Fibroblast of villous mesenchyme (primary cell): ENCODE measurements at places on chromosomes 16 and 17.

- DNase-seq, result no peak
These were observed 4.0 kb downstream of the BAIAP3 start for GRCh38 chr16:1337486-1337885.

DNA sequence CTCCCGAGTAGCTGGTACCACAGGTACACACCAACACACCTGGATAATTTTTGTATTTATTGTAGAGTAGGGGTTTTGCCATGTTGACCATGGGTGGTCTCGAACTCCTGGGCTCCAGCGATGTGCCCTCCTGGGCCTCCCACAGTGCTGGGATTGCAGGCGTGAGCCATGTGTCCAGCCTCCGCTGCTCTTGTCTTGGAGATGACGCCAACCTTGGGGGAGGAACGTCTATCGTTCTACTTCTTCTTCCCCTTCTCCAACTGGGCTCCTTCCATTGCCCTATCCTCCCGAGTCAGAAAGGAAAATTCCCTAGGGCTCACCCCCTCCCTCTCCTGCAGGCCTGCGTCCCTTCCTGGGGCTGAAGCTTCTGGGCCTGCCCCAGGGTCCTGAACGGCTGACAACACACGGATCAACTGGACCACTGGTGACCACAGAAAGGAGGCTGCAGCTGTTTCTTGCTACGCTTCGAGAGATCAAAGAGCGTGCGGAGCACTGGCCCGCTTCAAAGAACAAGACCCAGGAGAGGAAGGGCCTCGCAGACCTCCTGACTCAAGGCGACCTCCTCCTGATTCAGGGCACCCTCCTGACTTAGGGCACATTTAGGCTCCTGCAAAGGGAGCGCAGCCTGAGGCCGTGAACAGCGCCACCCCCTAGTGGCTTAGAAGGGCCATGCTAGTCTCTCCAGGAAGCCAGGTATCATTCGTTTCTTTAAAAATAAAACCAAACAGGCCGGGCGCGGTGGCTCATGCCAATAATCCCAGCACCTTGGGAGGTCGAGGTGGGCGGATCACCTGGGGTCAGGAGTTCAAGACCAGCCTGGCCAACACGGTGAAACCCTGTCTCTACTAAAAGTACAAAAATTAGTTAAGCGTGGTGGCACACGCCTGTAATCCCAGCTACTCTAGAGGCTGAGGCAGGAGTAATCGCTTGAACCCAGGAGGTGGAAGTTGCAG is 48.5 kb upstream of the HELZ start:
- DNase-seq, result peak; percentile 64

DNA sequence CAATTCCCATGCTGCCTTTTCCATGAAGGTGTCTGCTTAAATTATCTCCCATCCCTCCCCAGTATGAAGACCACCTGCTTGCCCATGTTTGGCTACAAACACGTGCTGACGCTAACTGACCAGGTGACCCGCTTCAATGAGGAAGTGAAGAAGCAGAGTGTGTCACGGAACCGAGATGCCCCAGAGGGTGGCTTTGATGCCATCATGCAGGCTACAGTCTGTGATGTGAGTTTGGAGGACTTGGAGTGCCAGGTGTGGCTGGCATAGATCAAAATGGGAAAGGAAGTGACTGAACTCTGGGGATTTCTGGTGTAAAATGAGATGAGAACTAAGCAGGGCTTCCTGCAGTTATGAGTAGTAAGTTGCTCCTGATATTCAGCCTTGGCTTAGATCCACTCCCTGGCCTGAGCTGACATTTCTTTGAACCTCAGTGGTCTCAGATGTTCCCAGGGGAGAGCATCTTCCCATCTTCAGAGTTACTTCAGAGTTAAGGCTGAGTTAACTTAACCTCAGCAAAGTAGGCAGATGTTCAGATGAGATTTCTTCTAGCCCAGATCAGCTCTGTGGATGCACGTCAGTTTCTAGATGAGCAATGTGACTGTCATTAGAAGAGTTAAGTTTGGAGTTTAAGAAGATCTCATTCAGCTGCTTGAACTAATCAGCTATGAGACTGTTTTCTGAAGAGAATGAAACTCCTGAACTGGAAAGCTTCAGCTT is 32.7 kb downstream of the ITGB3 start:
- DNase-seq, result no peak

- peak; percentile 26 for DNase-seq
These were observed 19.6 kb upstream of the CEP20 start for GRCh38 chr16:15907863-15908478.

DNA sequence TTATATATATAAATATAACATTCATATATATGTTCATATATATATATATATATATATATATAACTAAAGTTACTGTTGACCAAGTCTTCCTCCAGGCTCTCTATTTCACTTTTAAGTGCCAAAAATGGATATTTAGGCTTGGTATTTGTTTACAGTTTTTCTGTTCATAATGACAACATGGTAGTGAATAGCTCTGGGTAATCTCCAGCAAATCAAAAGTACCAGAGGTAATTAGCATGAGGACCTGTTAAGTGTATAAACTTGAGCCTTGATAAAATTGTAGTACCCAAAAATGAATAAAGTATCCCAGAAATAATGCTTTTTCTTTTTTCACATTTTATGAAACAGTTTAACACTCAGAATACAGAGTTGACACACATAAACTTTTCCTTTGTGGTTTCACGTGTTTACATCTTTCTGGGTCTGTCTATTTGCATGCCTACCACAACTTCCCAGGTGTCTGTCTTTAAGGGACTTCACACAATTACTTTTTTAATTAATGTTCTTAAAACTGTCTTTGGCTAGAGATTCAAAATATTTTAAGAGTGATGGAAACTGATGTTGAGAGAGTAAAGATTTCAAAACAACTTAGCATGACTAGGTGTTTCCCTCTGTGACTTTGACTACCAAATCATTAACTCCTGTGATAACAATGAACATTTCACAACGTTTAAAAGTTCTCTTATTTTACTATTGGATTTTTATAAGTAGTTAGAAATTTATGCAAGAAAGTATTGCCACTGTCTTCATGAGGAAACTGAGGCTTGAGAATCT is 47.9 kb downstream of the RABEP1 start:
- peak; percentile 57 for DNase-seq

GRCh38 chr16:29806099-29806579 is at the start of gene MAZ:
Gene MAZ (plus strand): TSS chr16:29806529. CDS start chr16:29806702, 173 bp downstream.
- peak; percentile 93 for DNase-seq

GRCh38 chr17:75776386-75777295 is 8.0 kb upstream of the UNK start:
- DNase-seq, result no peak

DNA sequence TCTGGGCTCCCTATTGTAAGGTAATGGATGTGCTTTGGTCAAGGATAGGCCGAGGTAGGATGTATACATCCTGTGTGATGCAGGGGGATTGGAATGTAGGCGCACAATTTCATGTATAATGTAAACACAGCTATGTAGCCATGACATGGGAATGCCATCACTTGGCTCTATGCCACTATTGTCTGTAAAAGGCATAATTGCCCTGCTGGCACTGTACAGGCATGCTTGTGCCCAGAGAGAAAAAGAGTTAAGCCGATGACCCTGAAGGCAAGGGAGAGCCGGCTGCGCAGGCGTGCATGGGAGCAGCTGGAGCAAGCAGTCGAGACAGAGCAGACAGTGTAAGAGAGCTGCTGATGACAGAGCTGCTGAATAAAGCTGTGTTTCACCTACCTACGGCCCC is 212.5 kb upstream of the CPHXL start:
- DNase-seq, result no peak

- no peak for DNase-seq
These were observed 26.9 kb downstream of the CPSF4L start for GRCh38 chr17:73234736-73235135.

DNA sequence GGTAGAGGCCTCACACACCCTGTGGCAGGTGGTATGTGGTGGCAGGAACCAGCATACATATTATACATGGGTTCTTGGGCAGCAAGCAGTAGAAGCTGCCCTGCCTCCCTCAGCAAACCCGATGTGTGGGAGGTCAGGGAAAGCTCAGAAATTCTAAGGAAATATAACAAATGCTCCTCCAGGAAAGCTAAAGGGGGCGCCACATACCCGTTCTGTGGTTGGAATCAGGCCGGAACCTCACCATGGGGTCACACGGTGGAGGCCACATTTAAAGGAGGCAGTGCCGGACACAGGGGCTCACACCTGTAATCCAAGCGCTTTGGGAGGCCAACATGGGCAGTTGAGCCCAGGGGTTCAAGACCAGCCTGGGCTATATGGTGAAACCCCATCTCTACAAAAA is 12.4 kb upstream of the KATNB1 start:
- peak; percentile 18 for DNase-seq

DNA sequence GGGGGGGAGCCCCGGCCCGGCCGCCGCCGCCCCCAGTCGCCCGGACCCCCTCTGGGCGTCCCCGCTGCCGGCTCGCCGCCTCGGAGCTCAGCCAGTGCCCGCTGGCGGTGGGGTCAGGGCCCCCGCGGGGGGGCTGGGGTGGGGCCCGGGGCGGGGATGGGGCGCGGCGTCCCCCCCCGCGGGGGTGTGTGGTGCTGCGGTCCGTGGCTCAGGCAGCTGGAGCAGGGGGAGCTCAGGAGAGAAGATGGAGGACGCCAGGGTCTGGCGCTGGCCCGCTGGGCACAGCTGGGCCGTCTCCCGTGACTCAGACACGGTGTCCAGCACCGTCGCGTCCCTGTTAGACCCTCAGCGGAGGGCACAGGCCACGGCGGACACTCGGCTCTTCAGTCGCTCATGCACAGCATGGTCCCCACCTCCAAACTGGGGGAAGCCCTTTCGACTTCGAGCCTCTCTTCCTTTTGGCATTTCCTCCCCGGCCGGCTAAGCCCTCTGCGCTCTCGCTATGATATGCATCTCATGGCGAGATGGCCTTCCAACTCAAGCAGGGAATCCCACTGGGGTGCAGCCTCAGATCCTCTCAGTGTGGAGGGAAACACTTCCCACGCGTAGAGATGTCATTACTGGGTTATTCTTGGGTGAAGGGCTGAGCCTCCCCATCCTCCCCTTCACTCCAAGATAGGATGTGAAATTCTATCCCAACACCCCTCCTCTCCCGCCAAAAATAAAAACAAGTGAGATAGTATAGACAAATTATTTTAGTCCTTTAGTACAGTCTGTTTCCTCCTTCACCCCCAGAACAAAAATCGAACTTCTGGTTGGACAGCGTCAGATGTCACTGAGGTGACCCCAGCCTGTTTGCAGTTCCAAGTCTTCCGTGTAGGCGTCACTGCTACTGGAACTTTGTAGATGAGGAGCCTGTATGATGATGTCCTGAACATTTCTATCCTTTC is 522 bp upstream of the VEZF1 start:
- DNase-seq, result peak; percentile 71

DNA sequence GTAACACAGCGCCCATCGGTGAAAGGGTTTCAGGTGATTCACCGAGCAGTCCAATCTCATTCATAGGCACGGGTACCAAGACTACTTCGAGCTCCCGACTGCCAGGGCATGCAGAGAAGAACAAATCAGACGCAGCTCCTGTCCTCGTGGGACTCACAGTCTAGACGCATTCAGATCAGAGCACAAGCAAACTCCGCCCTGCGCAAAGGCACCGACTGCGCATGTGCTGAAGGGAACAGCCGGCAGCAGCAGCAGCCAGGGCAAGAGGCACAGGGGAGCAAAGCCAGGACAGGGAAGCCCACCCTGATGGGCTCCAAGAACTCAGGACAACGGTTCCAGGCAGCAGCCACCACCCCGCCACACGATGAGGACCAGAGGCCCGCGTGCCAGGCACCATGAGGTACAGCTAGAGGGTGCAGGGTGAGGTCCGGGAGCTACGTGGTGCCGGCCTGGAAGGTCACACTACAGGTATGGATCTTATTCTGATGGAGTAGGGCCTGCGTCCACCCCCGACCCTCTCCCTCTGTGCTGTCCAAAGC is 315.7 kb downstream of the FOXL1 start:
- DNase-seq, result no peak

- peak; percentile 11 for DNase-seq
These were observed 1.1 kb downstream of the CREBBP start for GRCh38 chr16:3879258-3879886.

DNA sequence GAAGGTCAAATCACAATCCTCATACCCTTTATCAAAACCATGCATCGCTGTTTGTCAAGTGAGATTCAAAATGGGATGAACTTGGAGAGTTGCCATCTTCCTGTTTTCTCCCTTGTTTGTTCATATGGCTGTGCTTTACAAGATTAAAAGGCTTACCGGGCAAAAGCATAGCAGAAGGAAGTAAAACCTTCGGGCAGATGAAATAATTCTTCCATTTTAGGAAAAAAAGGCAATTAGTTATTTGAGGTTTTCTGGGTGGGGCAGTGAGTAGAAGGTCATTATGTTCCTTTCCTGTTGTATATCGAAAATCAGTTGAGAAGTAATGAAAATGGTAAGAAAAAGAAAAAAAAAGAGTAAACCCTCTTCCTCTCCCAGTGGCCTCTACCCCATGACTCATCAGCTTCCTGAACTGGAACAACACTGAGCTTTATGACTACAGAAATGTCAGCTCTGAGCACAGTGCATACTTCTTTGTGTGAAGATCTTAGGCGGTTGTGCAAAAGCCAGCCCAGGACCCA is 369.2 kb downstream of the CDH13 start:
- peak; percentile 95 for DNase-seq

DNA sequence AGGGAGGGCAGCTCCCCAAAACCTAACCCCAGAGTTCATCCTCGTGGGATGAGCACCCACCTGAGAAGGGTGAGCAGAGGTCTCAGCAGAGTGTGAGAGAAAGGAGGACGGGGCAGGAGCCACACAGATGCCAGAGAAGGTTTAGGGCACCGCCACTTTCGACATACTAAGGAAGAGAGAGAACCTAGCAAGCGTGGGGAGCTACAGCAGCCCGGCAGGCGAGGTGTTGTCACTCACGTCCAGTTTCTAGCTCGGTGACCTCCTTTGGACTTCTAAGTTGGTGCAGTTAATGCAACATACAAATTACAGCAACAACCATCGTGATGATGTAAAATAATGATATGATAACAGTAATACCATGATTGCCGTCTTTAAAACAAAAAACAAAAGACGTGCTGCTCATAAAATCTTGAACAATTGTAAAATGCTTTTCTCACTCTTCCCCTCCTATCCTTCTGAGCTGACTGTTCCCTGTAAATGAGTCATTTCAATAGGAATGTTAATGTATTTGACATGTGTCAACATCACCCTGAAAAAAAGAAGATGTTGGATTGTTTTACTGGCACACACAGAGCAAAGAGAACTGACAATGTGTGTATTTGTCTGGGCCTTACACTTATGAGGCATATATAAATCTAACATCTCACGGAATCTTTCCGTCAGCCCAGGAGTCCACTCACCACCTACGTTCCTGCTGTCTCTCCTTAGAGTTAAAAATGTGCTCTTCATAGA is 158.2 kb upstream of the MAF start:
- no peak for DNase-seq

- DNase-seq, result no peak
These were observed 681.4 kb upstream of the KIF2B start for GRCh38 chr17:53141280-53141679.
